ENCODE measurements at places on chromosomes 3 and 15.
A peak's percentile ranks its signal among the peaks of the same experiment; 100 is the strongest.

- DNase-seq, result no peak
Observed at GRCh38 chr15:59867086-59867855, 136.8 kb upstream of the FOXB1 start.

DNA sequence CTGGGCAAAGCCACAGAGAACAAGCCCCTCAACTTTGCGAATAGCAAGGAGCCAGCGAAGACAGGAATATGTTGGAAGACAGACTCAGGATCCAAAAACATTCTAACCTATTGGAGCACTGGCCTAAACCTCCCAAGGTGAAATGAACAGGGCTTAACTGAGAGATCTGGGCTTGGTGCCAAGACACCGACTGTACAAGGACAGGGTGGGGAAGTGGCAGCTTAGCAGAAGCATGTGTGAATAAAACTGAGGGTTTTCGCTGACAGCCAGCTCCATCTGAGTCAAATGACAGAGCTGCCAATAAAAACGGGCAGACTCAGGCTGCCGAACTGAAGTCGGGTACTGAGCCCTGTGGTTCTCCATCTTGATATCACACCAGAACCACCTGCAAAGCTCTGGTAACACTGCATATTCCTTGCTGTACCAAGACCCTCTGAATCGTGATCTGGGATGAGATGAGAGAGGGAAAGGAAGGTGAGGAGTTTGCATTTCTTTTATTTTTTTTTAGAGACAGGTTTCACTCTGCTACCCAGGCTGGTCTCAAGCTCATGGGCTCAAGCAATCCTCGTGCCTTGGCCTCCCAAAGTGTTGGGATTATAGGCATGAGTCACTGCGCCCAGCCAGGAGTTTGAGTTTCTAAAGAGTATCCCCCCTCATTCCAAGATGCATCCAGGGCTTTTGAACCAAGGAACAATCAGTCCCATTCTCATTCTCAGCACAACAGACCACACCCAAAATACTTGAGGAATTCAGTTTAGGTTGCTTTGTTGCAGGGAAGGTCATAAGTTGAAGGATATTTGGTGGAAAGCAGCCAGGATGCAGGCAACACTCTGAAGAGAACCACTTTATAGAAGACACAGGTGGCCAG is 6.0 kb upstream of the PLCB2 start:
- peak; percentile 59 for DNase-seq

DNA sequence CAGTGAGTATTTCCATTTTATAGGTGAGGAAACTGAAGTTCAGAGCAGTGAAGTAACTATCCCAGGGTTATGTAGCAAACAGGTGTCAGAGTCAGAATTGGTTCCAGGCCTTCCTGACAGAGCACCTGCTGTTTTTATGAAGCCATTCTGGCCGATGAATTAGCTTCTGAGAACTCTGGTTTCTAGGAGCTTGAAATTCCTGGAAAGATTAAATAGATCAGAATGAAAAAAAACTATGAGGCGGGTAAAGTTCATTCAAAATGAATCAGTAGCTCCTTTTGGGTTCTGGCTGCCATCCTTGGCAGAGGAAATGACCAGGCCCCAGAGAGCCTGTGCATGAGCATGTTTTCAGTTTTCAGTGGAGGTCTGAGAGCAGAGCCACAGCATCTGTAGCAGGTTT is 59.3 kb upstream of the CFAP161 start:
- DNase-seq, result no peak

GRCh38 chr3:17340261-17340660 is 402.2 kb downstream of the TBC1D5 start:
- DNase-seq, result no peak

DNA sequence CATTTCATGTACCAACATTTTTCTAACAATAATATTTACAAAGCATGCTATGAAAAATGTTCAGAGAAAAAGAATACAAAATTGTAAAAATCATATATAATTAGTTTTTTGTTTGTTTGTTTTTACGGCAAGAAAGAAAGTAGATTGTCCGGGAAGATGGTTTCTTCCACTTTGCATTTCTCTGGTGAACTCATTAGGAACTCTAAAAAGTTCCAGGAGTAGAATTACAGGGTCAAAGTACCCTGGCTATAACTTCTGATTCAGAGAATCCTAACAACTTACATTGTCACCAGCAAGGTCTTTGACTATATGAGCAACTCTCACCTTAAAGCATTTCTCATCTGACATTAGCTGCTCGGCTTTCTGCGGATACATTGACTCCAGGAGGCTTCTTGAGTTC is 196.7 kb downstream of the PDE8A start:
- no peak for DNase-seq

All from KG1 (cell line).